Nucleus accumbens (tissue), 56 donors: ENCODE measurements at places on chromosomes 3 and 15.

- no peak for DNase-seq
Observed at GRCh38 chr15:50854601-50855490, 53.6 kb upstream of the AP4E1 start.

- no peak for DNase-seq
Observed at GRCh38 chr3:195763843-195764825, 43.4 kb downstream of the MUC20 start.

- DNase-seq = no peak
Observed at GRCh38 chr3:74263031-74263430, 351.4 kb downstream of the CNTN3 start.

DNA sequence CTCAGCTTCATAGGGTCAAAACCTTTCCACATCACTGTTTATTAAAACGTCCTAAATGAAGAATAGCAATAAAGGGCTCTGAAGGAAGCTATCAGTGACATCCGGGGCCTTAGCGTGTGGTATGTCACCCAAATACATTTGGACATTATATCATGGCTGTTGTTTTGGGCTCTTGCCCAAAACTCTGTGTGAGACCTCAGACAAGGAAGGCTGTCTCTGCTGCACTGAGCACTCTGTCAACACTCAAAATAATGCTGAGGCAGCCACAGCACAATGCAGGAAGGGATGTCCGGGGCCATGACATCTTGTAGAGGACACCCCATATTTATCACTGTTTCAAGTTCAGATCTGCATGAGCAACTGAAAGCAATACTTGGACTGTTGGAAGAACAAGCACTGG lies 293.8 kb upstream of the WNT5A start:
- no peak for DNase-seq

- no peak for DNase-seq
Observed at GRCh38 chr3:60430205-60430604, 821.0 kb downstream of the FHIT start.

DNA sequence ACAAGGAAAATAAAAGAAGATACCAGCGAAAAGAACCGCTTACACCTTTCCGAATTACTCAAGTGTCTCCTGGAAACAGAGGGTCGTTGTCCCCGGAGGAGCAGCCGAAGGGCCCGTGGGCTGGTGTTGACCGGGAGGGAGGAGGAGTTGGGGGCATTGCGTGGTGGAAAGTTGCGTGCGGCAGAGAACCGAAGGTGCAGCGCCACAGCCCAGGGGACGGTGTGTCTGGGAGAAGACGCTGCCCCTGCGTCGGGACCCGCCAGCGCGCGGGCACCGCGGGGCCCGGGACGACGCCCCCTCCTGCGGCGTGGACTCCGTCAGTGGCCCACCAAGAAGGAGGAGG lies 325 bp downstream of the ALCAM start:
- DNase-seq = peak; percentile 24

GRCh38 chr3:132001036-132001435 lies 33.8 kb downstream of the CPNE4 start:
- no peak for DNase-seq

DNA sequence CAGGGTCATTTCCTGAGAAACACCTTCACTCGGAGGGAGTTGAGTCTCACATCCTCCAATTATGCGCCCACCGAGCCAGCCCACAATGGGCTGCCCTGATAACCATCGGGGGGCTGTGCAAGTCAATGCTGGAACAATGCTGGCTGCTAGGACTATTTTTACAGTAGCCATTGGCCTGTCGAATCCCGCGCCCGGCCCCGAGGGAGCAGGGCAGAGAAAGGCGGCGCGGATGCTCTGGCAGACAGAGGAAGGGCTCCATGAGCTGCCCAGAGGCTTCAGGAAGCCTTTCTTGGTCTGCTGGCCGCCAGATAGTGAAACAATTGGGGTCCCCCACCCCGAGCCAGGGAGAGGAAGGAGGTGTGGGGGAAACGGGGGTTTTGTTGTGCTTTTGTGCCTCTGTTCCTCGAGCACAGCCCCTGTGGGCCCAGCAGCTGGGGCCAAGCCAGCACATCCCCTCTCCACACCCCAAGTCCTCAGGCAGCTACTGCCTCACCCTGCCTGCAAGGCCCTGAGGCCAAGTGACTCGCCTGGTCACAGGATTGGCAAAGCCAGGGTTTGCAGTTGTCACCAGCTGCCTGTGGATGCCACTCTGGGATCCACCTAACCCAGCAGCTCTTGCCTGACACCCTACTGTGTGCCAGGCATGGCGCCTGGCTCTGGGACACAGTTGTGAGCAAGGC lies 39.0 kb downstream of the SLC6A6 start:
- DNase-seq = no peak

GRCh38 chr15:59160880-59161593 lies 45.6 kb upstream of the LDHAL6B start:
- DNase-seq = no peak

DNA sequence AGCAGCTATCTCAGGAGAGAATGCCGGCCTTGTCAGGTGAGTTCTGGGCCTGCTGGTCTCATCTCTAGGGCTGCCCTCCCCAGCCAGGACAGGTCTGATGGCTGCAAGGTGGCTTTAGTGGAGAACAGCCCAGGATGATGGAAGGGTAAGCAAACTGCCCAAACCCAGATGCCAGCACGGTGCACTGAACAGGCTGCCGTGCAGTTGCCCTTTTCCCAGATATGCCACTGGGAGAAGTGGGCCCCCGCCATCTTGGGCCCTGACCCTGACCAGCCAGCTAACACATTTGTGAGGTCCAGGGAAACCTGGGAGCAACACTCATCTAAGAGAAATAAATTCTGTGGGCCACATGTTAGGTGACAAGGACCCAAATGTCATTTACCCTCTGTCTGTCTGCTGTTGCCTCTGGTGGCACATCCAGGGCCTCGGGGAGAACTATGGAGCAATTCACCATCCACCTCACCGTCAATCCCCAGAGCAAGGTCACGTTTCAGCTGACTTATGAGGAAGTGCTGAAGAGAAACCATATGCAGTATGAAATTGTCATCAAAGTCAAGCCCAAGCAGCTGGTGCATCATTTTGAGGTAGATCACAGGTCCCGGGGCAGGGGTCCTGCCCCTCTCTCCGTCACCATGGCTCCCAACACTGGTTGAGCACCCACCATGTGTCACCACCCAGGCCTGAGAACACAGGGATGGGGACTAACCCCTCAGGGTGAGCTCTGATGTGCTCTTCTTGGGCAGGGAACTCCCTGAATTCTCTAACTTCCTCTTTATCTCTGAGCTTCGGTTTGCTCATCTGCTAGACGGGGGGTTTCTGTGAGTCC lies 1.8 kb downstream of the ITIH1 start:
- no peak for DNase-seq

DNA sequence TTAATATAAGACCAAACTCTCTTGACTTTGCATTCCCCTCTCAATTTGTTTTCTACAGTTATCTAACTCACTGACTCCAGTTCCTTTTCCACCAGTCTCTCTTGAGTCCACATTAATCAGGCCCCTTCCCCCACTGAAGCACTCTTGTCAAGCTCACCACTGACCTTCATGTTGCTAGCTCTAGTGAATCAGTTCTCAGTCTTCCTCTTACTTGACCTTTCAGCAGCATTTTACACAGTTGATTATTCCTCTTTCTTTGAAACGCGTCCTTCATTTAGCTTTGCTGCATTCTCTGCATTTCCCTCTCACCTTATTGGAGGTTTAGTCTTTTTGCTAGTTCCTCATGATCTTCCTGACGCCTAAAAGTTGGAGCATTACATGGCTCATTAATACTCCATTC lies 8.3 kb downstream of the PPP2R3A start:
- no peak for DNase-seq

DNA sequence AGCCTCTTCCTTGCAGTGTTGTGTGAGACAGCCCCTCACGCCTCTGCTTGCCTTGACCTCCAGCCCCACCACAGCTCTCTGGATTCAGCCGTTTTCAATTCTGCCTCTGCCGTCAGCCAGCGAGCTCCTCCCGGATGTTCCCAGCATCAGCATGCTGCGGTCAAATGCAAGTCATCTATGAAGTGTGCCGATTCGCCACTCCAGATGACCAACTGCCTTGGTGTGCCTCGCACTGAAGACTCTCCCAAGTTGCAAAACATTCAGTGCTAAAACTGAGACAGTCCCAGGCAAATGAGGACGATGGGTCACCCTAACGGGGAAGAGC lies 30.6 kb upstream of the RASA2 start:
- DNase-seq = no peak

- DNase-seq = no peak
Observed at GRCh38 chr15:24752354-24752753, 76.8 kb downstream of the NPAP1 start.

DNA sequence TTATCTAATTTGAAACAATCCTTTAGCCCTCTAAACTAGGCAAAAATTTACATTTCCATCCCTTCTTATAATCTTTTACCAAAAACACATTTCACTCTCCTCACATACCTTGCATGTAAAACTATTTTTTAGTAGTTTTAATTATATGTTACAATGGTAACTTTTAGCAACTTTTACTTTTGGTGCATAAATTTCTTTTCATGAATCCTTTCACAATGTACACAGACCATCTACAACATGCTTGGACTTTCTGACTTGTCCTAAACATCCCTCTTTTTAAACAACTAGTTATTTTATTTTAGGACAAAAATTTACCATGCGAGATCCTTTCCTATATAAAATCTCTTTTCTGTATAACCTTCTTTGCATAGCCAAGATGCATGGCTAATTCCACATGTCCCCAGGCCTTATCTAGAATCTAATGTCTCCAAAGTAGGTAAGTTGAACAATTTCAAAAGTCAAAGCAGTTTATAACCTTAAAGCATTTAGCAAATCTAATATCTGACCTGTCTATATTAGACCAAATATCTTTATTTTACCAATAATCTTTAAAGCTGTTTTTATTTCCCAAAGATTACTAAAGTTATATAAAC lies 14.4 kb upstream of the ALDH1L1 start:
- DNase-seq = no peak

GRCh38 chr3:37492977-37493471 lies 318.6 kb upstream of the LRRFIP2 start:
- no peak for DNase-seq

DNA sequence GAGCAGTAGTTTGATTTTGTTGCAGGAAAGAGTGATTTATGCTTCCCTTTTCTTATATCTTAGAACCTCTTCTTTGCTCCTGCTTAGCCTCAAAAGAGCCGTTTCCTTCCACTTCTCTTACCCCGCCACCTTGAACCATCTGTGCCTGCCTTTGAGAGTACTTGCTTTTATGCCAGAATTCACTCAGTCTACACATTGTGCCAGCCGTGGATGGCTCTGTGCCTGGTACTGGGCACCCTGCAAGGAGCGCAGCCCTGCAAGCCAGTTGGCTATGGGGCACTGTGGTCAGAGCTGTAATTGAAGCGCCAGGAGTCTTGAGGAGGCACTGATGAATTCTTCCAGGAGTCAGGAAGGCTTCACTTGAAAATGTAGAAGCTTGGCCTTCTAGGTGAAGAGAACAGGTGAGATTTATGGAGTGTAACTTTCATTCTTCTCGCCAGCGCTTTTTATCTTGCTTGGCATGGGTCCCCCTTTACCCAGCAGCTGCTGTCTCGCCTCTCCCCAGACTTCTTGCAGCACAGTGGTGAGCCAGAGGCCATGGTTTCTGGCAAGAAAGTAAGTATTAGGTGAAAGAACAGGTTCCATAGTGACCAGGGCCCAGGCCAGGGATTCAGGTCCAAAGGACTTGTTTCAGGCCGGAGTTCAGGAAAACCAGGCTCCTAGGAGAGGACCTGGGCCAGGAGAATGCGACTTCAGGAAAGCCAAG lies 4.9 kb downstream of the TMED3 start:
- peak; percentile 8 for DNase-seq

GRCh38 chr15:95658799-95659198 lies 671.7 kb upstream of the NR2F2 start:
- no peak for DNase-seq

DNA sequence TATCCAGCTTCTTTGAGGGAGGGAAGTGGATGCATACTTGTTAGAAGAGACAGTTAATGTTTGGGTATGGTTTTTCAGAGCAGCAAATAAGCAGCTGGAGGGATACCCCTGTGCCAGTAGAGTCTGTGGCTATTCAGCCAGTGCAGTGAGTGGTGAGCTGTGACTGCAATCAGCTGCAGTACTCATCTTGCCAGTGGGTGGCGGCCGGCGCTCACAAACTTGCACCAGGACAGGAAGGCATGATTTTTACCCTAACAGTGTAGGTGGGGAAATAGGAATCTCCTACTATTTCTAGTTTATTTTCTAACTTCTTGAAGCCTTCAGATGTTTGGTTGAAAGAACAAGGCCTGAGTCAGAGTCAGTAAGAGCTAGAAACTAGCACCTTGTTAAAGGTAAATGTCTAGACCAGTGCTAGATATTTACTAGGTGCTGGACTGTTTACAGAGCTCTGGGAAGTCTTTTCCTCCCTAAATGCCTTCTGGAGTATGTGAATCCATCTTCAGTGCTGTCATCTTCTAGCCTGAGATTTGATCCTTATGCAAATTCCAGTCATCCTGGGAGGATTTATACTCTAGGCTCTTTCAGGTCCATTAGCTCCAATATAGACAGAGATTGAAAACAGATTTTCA lies 23.6 kb downstream of the TIMP4 start:
- peak; percentile 25 for DNase-seq

- DNase-seq = no peak
Observed at GRCh38 chr15:101179341-101180153, 72.3 kb downstream of the CHSY1 start.

DNA sequence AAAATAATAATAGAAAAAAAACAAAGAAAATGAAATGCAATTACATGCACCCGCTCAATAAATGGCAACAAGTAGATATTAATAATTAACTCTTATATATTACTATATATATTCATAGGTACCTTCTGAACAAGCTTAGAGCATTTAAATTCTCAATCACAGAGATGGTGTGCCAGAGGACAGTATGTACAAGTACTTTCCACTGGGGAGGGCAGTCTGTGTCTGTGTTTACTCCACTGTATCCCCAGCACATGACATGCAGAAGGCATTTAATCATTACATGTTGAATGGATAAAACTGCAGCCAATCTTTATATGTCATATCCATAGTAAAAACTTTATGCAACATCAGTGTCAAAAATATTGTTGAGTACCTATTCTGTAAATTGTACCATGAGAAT lies 97.8 kb downstream of the UACA start:
- DNase-seq = no peak

GRCh38 chr15:35723120-35723847 lies 177.3 kb upstream of the DPH6 start:
- no peak for DNase-seq

GRCh38 chr15:87579537-87579936 lies 677.0 kb downstream of the NTRK3 start:
- no peak for DNase-seq

DNA sequence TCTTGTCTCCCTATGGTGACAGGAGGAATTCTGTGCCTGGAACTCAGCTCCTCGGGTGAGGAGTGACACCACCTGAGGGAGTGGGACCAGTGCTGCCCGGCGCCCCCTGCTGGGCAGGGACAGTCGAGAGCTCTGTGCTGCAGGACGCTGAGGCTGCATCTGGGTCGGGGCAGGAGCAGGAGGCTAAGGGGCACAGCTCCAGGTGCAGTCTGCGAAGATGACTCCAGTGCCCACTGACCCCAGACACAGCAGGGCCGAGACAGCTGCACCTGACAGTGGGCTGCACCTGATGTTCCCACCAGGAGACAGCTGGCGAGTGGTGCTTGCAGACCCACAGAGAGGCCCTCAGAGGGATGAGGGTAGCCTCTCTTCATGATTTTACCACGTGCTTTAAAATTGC lies 152.9 kb downstream of the ATP10A start:
- DNase-seq = no peak

GRCh38 chr3:193903966-193904365 lies 232.0 kb upstream of the HES1 start:
- DNase-seq = no peak
